ENCODE measurements at places on chromosomes 13 and 19.
A peak's percentile ranks its signal among the peaks of the same experiment; 100 is the strongest.

DNA sequence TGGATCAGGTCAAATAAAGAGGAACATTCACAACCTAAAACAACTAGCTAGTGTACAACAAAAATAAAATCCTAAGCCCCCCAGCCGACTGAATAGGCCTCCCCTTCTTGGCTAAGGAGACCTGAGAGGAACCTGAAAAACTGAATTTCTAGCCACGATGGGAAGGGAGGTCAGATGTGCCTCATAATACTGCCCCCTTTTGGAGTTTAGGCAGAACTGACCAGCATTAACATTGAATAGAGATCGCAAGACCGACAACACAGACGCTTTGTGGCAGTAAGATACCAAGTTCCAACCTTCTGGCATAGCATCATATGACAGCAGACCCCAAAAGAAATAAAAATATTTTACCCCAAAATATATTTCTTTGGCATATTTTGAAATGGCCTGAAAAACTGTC is 15.9 kb downstream of the CBY2 start:
- peak; percentile 71 for DNase-seq

DNA sequence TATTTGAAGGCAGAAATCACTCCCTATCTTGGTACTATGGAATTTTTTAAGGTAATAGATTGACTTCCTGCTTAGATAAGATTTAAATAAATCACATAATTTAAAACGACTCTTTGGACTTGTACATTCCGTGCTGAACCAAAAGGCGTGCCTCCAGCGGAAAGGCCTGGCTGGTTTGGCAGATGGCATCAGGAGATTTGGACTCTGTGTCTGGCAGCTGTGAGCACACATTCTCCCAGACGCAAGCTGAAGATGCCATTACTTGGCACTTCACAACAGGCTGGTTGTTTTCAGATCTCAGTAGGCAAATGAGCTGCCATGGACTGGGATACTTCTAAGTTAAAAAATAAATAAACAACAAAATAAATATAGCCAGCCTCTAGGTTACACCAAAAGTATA is 104.5 kb upstream of the SLC15A1 start:
- no peak for DNase-seq

GRCh38 chr19:13844130-13844631 is 32.8 kb upstream of the NANOS3 start:
- no peak for DNase-seq

DNA sequence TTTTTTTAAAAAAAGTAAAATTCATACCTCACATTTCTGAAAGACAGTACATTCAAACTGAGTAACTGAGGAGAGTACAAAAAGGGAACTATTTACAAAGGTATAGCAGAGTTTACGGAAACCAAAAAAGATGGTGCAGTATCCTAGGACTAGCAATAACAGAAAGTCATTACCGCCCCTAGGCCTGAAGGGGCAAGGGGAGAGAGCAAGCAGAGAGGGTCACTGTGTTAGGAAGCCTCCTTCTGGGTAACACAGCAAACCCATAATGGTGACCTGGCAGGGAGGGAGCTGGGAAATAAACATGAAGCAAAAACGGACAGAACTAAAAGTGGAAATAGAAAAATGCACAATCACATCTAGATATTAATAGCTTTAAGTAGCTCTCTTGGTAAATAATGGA is 8.2 kb downstream of the VWA8 start:
- DNase-seq = no peak

- DNase-seq = no peak
These were observed 23.6 kb downstream of the LYL1 start for GRCh38 chr19:13078897-13079541.

DNA sequence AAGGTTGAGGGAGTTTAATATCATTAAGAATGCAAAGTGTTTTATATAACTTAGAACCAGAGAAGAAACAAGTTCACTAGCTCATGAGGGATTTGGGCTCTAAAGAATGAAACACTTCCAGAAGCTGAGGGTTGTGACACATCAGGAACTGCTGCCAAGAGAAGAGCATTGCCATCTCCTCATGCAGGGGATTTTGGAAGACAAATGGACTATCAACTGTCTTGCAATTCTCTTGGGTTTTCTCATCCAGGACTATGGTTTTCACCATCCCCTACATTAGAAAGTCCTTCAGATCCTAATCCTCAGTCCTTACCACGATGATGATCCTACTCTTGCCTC is 59.7 kb upstream of the KL start:
- no peak for DNase-seq

- DNase-seq = no peak
These were observed 474 bp upstream of the FAM174C start for GRCh38 chr19:1274852-1275259.

- DNase-seq = peak; percentile 39
These were observed 62.9 kb downstream of the DCT start for GRCh38 chr13:94416454-94417080.

GRCh38 chr13:34161931-34162543 is 344.1 kb downstream of the RFC3 start:
- no peak for DNase-seq

GRCh38 chr19:2488942-2489731 is 13.2 kb downstream of the GADD45B start:
- peak; percentile 63 for DNase-seq

DNA sequence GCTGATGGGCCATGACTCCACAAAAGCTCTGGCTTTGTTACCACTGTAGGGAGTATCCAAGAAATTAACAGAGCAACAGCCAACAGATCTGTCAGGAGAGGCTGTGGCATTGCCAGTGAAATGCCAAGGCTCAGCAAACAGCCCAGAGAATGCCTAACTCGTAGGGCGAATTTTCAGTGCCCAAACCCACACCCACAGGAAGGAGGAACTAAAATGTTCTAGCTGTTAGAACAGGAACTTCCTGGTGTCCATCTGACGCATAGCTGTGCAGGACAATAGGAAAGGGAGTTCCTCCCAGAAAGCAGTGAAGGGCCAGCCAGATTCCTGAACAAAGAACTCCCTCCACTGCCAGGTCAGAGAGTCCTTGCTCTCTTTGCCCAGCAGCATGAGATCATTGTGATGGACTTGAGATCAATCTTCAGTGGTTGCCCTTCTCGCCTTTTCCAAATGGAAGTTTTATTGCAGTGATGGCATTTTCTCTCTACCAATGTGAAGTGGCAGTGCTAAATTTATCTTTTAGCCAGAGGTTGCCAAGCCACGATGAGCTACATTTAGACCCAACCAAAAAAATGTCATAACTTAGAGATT is 224.2 kb upstream of the STARD13 start:
- DNase-seq = no peak

- DNase-seq = no peak
These were observed 142.2 kb downstream of the KCTD15 start for GRCh38 chr19:33938821-33939220.

DNA sequence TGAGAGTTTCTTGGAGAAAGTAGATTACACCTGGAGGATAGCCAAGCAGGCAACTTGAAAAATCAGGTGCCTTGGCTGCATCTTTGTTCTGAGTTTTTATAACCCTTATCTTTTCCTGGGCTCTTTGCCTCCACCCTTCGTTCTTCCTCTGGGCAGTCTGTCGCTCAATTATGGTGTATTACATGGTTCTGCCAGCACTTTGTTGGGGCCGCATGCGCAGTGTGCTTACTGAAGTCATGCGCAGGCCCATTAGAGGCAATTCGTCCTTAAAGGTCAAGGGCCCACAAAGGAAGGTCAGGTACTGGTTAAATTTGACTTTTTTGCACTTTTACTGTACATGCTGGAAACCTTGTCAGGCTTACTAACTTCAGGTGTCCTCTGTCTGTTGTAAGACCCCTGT is 761.9 kb upstream of the SLITRK5 start:
- no peak for DNase-seq

DNA sequence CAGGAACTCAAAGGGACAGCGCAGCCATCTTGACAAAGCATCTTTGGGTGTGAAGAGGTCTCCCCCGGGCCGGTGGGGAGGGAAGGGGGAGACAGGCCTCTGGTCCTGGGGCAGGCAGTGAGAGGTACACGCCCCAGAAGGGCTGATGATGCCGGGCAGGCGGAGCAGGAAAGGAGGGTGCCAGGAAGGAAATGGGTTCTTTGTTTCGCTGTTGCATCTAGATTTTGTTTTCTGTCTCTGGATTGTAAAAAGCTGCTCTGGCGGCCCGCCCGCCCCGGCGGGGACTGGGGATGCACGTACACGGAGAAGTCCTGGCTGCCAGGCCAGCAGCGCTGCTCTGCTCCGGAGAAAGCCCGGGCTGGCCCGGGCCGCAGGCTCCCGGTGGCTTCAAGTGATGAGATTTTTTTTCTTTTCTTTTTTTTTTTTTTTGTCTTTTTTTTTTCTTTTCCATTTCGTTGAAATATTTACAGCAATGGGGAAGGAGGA is 13.2 kb upstream of the ASF1B start:
- no peak for DNase-seq

GRCh38 chr13:80237646-80238045 is 103.3 kb downstream of the SPRY2 start:
- no peak for DNase-seq

DNA sequence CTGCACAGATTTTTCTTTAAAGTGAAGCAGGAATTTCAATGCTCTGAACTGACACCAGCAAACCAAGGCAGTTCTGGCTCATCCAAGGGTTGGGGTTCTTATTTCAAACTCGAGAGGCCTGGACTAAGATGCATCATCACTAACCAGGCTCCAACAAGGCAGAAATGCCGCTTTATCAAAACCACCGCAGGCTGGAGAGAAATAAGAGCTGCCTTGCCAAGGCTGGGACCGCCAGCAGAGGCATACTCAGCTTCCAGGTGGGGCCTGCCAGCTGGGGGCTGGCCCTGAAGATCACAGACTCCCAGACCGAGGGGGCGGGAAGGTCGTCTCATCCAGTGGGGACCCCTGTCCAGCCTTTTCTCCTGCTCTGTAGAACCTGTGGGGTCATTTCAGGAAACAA is 37.4 kb upstream of the GAS6 start:
- no peak for DNase-seq

GRCh38 chr13:43444081-43444480 is 342.7 kb downstream of the ENOX1 start:
- DNase-seq = no peak

DNA sequence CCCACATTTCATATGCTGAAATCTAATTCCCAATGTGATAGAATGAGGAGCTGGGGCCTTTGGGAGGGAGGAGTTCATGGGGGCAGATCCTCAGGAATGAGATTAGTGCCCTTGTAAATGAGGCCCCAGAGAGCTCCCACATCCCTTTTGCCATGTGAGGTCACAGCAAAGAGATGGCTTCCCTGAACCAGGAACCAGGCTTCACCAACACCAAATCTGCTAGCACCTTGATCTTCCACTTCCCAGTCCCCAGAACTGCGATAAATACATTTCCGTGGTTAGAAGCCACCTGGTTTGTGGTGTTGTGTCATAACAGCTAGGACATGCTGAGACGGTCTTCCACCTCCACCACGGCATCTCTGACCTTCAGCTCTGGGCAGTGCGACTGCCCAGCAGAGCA is 62.1 kb downstream of the ING1 start:
- no peak for DNase-seq

DNA sequence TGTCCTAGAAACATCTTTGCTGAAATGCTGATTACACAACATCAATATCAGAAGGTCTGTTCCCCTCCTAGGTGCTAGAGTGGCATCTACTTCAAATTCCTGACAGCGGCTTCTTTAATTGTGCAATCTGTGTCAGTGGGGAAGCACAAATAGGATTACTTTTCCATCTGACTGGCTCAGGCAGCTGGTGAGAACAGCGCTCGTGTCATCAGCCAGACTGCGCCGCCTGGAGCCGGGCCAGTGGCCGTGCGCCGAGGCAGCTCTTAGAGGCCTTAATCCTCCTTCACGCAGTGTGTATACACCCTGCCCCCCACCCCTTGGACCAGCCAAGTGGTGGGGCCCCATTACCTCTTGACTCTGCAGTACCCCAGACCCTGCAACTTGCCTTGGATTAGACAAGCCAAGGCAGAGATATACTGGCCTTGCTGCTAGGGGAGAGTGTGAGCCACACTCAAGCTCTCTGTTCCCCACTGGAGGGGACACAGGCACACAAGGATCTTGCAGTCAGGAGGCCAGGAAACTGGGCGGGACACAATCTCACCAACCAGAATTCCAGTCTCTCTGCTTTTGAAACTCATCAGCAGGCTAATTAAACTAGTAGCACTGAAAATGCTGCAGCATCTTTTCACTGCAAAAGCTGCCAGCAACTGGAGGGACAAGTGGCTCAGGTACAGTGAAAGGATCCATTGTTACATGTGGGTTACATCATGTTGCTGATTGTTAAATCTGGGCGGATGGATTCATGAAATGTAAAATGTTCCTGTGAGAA is 48.9 kb upstream of the EPHX3 start:
- DNase-seq = peak; percentile 42

- peak; percentile 17 for DNase-seq
These were observed 290.9 kb upstream of the SOX21 start for GRCh38 chr13:95003019-95003813.

- DNase-seq = no peak
These were observed 101.9 kb downstream of the NDFIP2 start for GRCh38 chr13:79582896-79583295.

DNA sequence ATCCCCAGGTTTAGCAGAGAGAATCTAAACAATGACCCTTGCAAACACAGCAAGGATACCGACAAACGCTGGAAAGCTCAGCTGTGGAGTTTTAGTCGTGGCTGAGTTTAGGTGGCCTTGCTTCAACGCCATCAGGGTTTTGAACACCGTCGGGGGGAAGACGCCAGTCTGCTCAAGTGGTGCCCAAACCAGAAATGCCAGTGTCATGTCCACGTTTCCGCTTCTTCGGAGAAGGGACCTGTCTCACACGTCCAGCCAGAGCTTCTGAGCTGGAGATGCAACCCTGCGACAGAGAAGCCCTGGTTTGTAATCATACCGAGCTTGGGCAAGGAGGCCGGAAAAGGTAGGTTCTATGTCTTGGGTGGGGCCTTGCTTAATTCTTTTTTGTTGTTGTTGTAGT is 42.6 kb upstream of the ATP11A start:
- no peak for DNase-seq

DNA sequence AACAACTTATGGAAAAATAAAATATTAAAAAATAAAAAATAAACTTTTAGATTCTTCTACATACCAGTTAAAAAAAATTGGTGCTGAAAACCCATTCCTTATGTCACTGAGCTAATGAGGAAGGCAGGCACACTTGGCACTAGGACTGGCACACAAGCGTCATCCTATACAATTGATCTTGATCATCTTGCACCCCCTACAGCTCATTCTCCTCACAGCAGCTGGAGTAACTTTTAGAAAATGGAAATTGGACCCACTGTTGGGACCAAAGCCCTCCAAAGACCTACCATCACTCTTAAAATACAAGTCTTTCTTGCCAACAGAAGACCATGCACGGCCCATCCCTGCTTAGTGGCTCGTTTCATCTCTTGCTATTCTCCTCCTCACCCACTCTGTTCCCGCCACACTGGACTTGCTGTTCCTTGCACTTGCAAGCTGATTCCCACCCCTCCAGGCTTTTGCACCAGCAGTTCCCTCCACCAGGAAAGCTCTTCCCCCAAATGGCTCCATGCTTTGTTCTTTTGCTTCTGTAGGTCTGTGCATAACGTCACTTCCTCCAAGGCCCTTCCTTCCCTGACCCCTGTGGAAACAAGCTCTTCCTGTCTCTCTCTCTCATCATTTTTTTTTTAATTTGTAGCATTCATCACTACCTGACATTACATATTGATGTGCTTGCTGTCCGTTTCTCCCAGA is 11.6 kb downstream of the CTU1 start:
- DNase-seq = peak; percentile 56

Data from hematopoietic multipotent progenitor cell treated with erythropoietin and hydrocortisone succinate and interleukin-3 and kit ligand, for 6 days (in vitro differentiated cells).